Hypothalamus (tissue), 51 donors: ENCODE measurements at places on chromosomes 1 and 21.

DNA sequence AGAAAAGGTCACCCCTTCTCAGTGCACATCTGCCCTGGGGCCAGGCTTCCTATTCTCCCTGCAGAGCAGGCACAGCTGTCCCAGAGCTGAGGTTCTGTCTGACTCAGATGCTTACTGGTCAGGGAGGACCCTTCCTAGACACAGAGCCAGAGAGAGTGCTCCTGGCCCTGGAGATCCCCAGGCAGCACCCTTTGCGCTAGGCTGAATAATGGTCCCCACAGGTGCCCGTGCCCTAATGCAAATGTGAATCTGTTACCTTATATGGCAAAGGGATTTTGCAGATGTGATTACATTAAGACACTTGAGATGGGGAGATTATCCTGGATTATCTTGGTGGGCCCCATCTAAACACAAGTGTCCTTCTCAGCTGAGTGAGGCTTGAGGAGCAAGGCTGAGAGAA, 2.6 kb upstream of the TNNI1 start:
- DNase-seq: no peak

GRCh38 chr1:38950553-38950952, 8.9 kb upstream of the RHBDL2 start:
- DNase-seq: no peak

GRCh38 chr1:247277191-247277590, 21.3 kb downstream of the VN1R5 start:
- no peak for DNase-seq

DNA sequence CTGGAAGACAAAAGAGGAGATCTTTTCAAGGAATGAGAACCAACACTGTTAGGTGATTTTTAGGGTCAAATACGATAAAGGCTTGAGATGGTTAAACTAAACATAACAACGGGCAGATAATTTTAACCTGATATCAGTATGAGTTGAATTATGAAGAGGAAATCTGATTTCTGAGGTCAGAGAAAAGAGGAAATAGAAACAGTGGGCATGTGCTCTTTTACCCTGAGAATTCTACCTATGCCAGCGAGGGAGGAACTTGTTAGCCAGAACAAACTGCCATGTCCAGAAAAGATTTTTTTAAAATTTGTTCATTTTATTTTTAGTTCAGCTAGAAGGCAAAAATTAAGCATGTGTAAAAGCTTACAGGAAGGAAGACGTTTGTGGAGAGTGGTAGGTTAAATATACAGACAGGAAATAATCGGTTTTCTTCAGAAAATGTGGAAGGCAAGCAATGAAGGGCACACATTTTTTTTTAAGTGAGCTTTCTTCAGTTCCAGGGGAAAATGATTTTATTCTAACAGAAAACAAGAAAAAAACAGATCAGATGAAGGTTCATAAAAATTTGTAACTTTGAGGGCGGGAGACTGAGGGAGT, 1745.3 kb downstream of the MRPL39 start:
- DNase-seq: no peak
